ENCODE measurements at places on chromosomes 2 and 18.

- DNase-seq = no peak
Measured at GRCh38 chr2:74384051-74384450, 3.9 kb upstream of the DCTN1 start.

DNA sequence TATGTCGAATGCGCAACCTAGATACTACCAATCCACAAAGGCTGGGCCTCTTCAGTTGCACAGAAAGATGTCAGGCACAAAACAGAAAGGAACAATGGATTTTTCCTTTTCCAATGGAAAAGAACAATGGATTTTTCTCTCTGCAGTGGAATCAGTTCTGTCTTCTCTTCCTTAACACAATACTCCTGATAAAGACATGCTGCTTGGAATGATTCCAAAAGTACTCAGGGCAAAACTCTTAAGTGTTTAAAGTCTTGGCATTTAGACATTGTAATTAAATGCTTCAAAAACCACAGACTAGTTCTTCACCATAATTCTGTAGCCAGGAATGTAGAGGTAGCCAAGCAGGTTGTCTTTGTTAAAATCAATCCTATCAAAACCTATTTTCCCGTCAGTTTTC is 46.7 kb upstream of the FLACC1 start:
- no peak for DNase-seq

- DNase-seq = no peak
Measured at GRCh38 chr2:21395366-21395765, 271.6 kb downstream of the TDRD15 start.

GRCh38 chr2:4908461-4908860 is 783.7 kb upstream of the SOX11 start:
- DNase-seq = no peak
